ENCODE measurements at places on chromosomes 16 and 17.

DNA sequence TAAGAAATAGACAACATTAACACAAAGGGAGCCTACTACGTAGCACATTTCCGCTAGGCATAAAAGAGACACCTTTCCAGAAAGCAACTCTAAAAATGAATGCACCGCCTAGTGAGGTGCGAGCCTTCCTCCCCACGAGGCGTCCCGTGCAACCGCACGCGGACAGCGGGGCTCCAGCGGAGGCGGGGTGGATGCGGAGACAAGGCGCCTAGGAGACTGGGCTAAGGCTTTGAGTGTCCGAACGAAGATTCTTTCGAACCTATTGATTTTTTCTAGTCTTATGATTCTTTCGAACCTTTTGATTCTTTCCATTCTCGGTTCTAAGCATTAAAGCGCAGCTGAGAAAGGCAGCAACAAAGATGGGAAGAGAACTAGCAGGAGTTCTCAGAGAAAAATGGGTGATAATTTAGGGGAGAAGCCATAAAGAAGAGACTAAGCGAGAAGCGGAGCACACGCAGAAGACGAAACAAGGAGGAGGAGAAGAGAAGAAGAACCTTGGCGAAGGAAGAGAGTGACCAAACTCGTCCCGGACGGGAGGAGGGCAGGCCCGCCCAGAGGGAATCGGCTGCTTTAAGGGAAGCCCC lies 394 bp upstream of the CPD start:
- H3K4me1 ChIP-seq: peaks cover 63% of the 10 kb centered on the region
- H3K36me3 ChIP-seq: peaks cover 6% of the 10 kb centered on the region

DNA sequence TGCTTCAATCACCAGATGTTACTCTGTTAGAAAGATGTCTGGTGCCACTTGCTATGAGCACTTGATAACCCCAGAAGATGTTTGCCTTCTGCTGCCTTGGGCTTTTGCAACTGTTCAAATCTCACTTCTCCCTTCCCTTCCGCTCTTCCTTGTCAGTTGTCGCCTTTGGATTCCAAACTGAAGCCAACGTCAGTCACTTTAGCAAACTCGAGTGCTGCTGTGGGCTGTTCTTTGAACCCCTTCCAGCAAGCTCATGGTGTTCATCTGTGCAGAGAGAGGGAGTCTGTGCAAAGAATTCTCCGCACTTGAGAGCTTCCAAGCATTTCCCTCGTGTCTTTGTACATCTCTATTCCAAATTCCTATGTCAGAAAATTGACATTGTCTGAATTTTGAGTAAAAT lies 879.4 kb downstream of the CDH11 start:
- no peak overlapping the region for H3K27ac ChIP-seq
- H3K4me3 ChIP-seq: no peak overlapping the region
- H3K27me3 ChIP-seq: no peaks in the 10 kb centered on the region
- no peaks in the 10 kb centered on the region for H3K36me3 ChIP-seq
- DNase-seq: no peak

DNA sequence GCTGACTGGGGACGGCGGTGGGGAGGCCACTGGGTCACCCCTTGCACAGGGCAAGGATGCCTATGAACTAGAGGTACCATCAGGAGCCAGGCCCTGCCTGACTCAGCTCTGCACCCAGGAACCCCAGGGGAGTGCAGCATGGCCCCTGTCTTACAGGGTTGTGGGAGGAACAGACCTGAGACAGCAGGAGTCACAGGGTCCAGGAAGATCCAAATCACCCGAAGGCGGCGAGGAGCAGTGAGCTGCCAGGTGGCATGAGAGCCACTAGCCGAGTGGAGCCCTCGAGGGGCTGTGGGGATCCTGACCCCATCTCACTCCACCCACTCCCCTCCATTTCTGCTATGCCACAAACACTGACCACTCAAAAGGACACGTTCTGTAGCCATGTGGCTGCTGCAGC lies 30.8 kb downstream of the PLD6 start:
- peaks cover 39% of the 10 kb centered on the region for H3K36me3 ChIP-seq
- DNase-seq: no peak
- no peaks in the 10 kb centered on the region for H3K27me3 ChIP-seq
- peaks cover 79% of the 10 kb centered on the region for H3K4me1 ChIP-seq
- H3K4me3 ChIP-seq: no peak overlapping the region
- no peak overlapping the region for H3K27ac ChIP-seq

DNA sequence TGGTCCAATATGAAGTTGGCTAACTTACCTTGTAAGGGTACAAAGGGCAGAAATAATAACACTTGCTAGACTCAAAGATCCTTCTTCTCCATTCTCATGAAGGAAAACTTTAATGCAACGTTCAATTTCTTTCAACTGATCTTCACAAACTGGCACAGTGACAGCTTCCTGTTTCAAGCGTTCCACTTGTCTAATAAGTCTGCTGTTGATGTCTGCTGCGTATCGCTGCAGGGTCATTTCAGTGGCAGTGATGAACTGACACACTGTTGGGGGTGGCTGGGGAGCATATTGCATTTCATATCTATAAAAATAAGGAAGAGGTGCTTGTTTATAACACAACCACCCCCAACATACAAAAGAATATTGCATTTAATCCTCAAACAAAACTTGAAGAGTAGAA lies 33.5 kb upstream of the ARL6IP1 start:
- H3K4me3 ChIP-seq: no peak overlapping the region
- no peaks in the 10 kb centered on the region for H3K27me3 ChIP-seq
- DNase-seq: no peak
- no peak overlapping the region for H3K27ac ChIP-seq
- H3K36me3 ChIP-seq: peaks cover 58% of the 10 kb centered on the region

- H3K36me3 ChIP-seq: peaks cover 75% of the 10 kb centered on the region
- H3K4me1 ChIP-seq: peaks cover 19% of the 10 kb centered on the region
- peak overlapping the region; percentile 63 for H3K27ac ChIP-seq
- peak; percentile 38 for DNase-seq
Observed at GRCh38 chr17:63819585-63820537, 7.4 kb upstream of the PSMC5 start.

- H3K27ac ChIP-seq: no peak overlapping the region
- H3K27me3 ChIP-seq: peaks cover 2% of the 10 kb centered on the region
- no peaks in the 10 kb centered on the region for H3K36me3 ChIP-seq
- no peaks in the 10 kb centered on the region for H3K4me1 ChIP-seq
- no peak overlapping the region for H3K4me3 ChIP-seq
Observed at GRCh38 chr17:65941356-65941899, 250.5 kb downstream of the CEP112 start.

DNA sequence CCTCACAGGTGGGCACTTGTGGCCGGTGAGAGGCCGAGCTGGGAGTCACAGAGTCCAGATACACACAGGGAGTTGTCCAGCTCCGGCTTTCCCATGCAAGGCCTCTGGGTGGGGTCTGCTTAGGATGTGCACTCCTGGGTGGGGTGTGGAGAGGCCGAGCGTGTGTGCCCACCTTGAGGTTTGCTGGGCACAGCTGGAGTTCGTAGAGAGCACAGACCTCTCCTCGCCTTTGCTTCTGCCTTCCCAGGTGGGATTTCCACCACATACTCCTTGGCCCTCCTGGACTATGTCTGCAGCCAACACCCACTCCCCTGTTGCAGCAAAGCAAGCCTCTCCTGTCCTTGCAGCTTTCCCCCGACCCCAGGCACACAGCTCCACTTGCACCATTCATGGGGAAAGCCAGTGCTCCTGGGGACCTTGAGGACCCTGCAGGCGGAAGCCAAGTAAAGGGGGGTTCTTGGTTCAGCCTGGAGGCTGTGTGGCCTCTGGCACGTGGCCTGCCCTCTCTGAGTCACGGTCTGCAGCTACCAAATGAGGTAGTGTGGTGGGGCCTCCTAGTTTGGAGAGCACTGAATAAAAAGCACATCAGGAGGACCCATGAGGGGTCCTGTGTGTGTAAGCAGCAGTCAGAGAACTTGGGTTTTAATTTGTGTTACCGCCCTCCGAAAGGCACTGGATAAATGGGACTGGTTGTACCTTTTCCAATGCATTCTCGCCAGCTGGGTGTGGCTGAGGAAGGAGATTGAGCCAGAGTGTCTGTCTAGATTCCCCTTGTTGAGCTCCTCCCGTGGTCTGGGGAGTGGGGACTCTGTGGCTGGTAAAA lies 31.5 kb downstream of the MPRIP start:
- H3K27ac ChIP-seq: no peak overlapping the region
- H3K4me1 ChIP-seq: peaks cover 56% of the 10 kb centered on the region
- H3K27me3 ChIP-seq: no peaks in the 10 kb centered on the region

- peaks cover 18% of the 10 kb centered on the region for H3K27me3 ChIP-seq
- no peak for DNase-seq
- H3K36me3 ChIP-seq: no peaks in the 10 kb centered on the region
- no peak overlapping the region for H3K4me3 ChIP-seq
Observed at GRCh38 chr17:74647871-74648672, 24.5 kb upstream of the CD300E start.

- H3K4me1 ChIP-seq: peaks cover 60% of the 10 kb centered on the region
- peak overlapping the region; percentile 85 for H3K27ac ChIP-seq
- no peaks in the 10 kb centered on the region for H3K36me3 ChIP-seq
Observed at GRCh38 chr17:77421630-77421972, 280.8 kb downstream of the SEC14L1 start.

- no peak for DNase-seq
- H3K36me3 ChIP-seq: no peaks in the 10 kb centered on the region
- no peak overlapping the region for H3K4me3 ChIP-seq
- peaks cover 3% of the 10 kb centered on the region for H3K27me3 ChIP-seq
- H3K4me1 ChIP-seq: no peaks in the 10 kb centered on the region
Observed at GRCh38 chr16:73204359-73205152, 156.6 kb upstream of the ZFHX3 start.

- no peaks in the 10 kb centered on the region for H3K36me3 ChIP-seq
- H3K4me1 ChIP-seq: no peaks in the 10 kb centered on the region
- no peak overlapping the region for H3K27ac ChIP-seq
- no peak overlapping the region for H3K4me3 ChIP-seq
- DNase-seq: no peak
Observed at GRCh38 chr17:12659500-12659899, 6.2 kb upstream of the MYOCD start.

GRCh38 chr16:12951392-12951791 lies 50.0 kb downstream of the SHISA9 start:
- H3K27ac ChIP-seq: no peak overlapping the region
- no peak for DNase-seq
- H3K4me3 ChIP-seq: no peak overlapping the region
- H3K36me3 ChIP-seq: no peaks in the 10 kb centered on the region

DNA sequence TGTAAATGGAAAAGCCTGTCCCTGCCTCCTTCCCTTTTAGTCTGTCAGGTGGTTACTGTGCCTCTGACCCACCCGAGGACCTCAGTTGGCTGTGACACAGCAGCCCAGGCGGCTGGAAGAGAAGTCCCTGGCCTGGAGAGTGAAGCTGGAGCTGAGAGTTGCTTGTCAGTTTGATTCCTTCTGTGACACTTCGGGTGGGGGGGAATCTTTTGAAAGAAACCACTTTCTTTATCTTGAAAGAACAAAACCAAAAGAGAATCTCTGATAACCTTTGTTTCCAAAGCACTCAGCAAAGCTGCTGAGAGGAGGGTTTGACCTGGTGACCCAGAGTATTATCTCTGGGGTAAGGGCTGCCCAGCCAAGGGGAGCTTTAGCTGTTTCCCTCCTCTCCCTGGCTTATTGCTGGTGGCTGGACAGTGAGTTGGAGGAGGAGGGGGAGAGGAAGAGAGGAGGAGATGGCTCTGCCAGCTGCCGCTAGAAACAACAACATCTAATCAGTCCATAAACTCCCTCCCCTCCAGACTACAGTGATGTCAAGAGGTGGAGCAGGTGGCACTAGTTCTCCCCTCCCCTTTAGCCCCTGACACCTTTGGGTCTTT lies 34.0 kb downstream of the YPEL2 start:
- H3K4me1 ChIP-seq: peaks cover 69% of the 10 kb centered on the region
- DNase-seq: peak; percentile 42
- peak overlapping the region; percentile 53 for H3K27ac ChIP-seq
- no peaks in the 10 kb centered on the region for H3K27me3 ChIP-seq
- H3K4me3 ChIP-seq: peak overlapping the region; percentile 20
- H3K36me3 ChIP-seq: no peaks in the 10 kb centered on the region
